NCI-H524 (cell line): ENCODE measurements at places on chromosomes 7 and 10.

GRCh38 chr7:27184337-27185012, 557 bp downstream of the HOXA11 start:
- DNase-seq, result peak; percentile 54

- DNase-seq, result no peak
Measured at GRCh38 chr7:116242178-116242577, 31.8 kb downstream of the TES start.

DNA sequence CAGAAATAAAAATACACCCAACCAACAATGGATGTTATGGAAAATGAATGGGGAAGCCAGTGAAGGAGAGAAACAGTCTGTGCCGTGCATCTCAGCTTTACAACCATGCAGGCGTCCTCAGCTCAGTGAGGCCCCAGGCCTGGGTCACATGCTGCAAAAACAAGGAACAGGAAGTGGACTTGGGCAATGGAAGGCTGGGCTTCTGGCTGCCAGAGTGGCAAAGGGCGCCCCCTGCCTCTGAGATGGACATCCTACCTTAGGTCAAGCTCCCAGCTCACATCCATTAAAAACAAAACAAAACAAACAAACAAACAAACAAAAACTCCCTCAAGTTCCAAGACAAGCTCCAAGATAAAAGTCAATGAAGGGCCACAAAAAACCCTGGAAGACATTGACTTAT, 54.7 kb upstream of the AFAP1L2 start:
- DNase-seq, result no peak

DNA sequence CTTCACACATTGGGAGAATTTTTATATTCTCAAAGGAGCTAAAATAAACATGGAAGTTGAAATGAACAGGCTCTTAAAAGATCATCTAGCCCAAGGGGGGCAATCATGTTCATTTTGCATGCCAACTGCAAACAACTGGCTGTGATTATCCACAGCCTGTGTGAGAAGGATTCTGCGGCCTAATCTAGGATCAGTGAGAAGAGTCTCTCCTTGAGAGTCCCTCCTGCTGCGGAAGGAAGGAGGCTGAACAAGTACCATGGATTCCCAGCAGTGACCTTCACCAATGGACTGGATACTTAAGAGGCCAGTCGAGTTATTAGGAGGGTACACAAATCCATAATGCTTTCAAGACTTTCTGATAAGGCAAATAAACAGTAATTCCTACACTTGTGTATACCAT, 76.7 kb downstream of the IGF2BP3 start:
- DNase-seq, result peak; percentile 89

DNA sequence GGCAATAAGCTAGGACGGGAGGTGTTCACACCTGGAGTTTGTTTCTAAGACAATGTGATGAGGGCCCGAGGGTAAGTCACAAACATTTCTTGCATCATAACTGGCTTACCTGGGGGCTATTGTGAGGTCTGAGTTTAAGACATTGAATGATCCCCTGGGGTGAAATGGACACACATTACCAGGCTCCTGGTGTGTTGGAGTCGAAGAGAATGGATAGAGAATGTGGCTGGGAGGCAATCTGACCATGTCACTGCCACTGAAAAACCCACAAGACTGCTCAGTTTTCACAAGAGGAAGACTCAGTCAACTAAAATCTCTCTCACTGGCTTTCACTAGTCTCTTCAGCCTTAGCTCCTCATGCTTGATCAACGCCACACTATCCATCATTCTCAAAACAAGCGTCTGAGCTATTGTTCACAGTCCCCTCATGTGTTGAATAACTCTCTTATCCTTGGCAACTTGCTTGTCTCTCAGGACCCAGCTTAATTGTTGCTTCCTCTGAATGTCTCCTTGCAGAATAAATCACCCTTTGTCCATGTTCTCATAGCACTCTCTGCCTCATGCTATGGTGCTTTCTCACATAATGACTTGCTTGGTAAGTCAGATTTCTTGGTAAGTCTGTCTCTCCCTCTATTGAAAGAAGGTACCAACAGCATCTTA, at the start of gene C10orf120:
Gene C10orf120 (minus strand): TSS at position 51 of the 660 bp plus-strand sequence. CDS start 56 bp downstream, outside the sequence.
- DNase-seq, result no peak

GRCh38 chr10:100766693-100767421, 21.5 kb downstream of the PAX2 start:
- DNase-seq, result no peak
